ENCODE measurements at places on chromosomes 7 and 10.

- no peak for DNase-seq
These were observed 226.2 kb downstream of the TCERG1L start for GRCh38 chr10:131085091-131085860.

DNA sequence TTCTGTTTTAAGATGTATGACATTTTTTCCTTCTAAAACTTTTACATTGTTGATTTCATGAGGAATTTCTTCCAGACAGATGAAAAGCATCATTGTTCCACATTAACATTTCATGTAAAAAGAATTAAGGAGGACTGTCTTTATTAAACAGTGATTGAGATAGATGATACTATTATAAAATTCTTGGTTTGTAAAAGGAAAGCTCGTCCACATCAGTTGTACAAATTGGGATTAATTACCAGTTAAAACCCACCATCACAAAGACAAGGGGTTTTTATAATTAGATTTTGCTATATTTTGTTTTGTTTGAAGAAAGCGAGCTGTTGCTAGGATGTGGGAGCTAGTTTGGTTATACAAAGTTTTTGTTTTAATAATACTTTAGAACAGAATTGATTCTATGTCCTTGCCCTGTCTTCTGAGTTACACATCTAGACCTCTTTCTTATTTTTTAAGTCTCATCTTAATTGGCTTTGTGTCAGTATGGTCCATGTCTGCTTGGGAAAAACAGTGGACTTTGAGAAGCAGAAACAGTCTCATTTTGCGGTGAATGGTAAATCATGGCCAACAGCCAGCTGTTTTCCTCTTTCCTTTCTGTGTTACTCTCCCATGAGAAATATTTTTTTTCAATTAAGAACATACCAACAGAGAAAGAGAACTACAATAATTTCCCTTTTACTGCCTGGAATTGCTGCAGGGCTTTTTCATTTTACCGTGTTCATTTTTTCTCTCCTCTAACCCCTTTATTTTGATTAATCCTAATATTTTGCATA is 3.2 kb downstream of the TES start:
- DNase-seq: no peak

DNA sequence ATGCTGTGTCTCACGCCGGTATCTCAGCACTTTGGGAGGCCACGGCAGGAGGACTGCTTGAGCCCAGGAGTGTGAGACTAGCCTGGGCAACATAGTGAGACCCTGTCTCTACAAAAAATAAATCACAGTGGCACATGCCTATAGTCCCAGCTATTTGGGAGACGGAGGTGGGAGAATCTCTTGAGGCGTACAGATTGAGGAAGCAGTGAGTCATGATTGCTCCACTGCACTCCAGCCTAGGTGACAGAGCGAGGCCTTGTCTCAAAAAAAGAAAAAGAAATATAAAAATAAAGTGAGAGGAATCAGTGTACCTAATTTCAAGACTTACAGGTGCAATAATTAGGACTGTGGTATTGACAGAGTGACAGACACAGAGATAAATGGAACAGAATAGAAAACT is 23.9 kb downstream of the SLC25A40 start:
- no peak for DNase-seq

DNA sequence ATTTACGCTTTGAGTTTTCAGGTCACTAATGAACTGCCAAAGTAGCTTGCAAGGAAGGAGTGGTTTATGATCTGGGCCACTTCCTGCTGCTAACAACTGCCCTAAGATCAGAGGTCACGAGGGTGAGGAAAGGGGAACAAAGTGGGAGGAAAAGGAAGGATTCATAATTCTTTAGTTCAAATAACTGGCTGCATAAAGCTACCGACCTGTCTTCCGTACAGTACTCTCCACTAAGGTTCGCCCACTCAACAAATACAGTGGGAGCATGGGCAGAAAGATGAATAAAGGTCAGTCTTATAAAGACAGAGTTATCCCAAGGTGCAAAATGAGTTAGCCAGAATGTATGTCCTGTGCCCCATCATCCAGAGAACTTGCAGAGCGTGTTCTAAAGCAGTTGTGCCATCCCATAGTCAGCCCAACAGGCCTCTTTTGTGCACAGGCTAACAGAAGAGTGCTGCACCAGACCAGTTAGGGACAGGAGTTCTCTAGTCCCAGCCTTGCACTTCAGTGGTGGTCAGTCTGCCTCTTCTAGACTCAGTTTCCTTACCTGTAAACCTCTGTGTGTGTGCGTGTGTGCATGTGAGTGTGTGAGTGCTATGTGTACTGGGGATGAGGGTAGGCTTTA is 65.9 kb downstream of the CREB3L2 start:
- no peak for DNase-seq

GRCh38 chr7:150369748-150370501 is 1.3 kb downstream of the REPIN1 start:
- peak; percentile 32 for DNase-seq

DNA sequence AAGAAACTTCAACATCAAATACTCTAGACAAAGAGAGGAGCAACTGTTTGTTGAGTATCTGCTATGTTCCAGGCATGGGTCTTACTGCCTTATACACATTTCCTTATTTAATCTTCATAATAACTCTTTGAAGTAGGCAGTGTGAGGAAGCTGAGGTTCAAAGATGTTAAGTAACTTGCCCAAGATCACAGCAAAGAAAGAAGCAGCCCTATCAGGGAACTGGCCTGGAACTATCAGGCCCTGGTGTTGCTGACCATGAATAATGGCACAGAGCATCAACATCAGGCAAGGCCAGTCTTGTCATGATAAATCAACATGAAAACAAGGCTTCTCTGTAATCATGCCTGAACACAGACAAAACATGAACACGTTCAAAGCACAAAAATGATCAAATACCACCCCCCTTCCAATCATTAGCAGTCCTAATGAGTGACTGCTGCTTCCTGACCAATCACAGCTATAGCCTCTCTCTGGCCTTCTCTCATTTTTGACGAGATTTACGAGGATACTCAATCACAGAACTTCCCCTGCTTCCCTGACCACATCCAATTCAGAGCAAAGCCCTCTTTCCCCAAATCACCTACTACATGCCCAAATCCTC is 2.3 kb downstream of the GSDME start:
- no peak for DNase-seq
